DMS53 (cell line): ENCODE measurements at places on chromosomes 5 and 9.

DNA sequence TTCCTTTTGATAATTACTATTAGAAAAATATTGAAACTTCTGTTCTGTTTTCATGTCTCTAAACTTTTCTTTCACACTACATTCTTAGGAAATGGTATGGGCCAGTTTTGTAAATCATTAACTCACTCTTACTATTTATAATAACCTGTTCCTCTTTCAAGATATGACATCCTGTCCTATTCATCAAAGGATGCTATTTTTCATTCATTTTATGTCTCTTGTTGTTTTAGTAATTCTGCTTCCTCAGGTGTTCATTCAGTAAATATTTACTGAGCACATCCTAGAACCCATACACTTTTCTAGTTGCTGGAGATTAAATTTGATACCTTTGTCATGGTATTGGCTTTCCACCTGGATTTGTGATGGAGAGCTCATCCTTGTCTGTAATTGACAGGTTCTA lies 58.0 kb downstream of the GDA start:
- peak; percentile 95 for DNase-seq

DNA sequence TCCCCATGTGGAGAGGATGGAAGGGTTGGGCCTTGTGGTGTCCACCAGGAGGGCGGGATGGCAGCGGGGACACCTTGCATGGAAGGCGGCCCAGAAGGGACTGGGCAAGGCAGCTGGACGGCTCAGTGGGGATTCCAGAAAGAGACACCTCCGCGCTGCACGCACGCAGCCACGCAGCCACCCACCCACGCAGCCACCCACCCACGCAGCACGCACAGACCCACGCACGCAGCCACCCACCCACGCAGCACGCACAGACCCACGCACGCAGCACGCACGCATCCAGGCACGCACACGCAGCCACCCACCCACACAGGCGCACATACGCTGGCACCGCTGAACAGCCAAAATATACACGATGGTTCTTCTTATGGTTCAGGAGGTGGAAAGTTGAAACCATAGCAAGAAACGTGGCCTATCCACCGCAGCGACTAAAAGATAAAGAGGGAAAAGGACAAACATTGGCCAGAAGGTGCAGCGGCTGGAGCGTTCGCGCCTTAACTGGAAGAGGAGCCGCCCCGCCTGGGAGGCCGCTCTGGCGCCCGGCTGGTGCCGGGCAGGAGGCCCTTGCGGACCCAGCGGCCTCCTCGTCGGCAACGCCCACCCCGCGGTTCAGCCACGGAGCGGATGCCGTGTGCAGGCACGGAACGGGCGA lies 22.2 kb upstream of the EXOC3 start:
- no peak for DNase-seq

- no peak for DNase-seq
These were observed 48.4 kb upstream of the CKMT2 start for GRCh38 chr5:81184749-81185110.

DNA sequence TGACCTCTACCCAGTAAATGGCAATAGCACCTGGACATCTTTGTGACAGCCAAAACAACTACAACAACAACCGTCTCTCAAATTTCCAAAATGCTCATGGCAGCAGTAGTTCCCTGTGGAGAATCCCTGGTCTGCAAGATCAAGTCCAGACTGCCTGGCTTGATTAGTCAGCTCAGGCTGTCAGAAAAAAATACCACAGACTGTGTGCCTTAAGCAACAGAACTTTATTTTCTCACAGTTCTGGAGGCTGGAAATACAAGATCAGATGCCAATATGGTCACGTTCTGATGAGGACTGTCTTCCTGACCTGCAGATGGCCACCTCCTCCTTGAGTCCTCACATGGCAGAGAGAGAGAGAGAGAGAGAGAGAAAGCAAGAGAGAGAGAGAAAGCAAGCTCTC lies 52.3 kb upstream of the MOCS2 start:
- peak; percentile 4 for DNase-seq

- DNase-seq: peak; percentile 43
These were observed 35.6 kb downstream of the RASEF start for GRCh38 chr9:83027153-83027891.
